T-helper 22 cell (primary cell): ENCODE measurements at places on chromosomes 13 and 19.

DNA sequence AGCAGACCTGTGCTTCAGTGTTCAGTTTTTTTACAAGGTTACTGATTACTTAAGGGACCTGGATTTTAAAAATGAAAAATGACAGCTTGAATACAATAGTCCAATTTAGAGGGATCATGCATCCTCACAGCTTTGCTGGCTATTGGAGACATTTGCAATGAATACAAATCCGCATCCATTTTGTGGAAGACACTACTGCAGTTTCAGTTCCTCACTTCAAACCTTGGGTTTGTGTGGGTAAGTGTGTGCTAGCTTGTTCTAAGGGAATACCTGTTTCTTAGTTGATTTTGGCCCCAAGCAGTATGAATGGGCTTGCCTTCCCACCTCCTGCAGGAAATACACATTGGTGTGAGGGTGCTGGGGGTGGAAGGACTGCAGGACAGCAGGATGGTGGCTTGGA is 222.4 kb downstream of the OLFM4 start:
- DNase-seq = no peak

GRCh38 chr13:51015973-51016372 is 95.1 kb downstream of the C13orf42 start:
- no peak for DNase-seq

DNA sequence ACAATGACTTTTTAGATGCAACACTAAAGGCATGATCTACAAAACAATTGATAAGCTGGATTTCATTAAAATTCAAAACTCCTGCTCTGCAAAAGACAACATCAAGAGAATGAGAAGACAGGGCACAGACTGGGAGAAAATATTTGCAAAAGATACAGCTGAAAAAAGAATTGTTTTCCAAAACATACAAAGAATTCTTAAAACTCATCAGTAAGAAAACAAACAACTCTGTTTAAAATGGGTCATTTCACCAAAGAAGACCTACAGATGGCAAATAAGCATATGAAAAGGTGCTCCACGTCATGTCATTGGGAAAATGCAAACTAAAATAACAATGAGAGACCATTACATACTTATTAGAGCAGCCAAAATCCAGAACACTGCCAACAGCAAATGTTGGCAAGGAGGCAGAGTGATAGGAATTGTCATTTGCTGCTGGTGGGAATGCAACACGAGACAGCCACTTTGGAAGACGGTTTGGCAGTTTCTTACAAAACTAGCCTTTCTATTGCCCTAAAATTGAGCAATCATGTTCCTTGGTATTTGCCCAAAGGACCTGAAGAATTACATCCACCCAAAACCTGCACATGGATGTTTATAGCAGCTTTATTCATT is 39.2 kb downstream of the FLT1 start:
- DNase-seq = no peak

DNA sequence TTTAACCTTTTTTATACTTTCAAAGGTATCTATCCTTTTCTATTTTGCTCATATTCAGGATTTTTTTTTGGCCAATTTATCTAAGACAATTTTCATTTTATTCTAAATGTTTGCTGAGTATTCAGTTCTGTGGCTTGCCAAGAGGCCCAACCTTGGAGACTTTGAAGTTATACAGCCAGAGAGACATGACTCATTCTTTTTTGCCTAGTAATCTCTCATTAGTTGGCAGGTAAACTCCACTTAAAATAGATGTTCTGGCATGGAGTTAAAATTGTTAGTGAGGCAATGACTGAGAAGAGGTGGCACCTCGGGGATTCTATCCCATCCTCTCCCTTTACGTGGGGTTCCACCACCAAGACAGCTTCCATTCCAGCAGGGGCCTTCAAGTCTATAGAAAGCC is 213.8 kb downstream of the KCTD12 start:
- DNase-seq = no peak

- no peak for DNase-seq
Measured at GRCh38 chr19:2982561-2982960, 5.2 kb downstream of the TLE6 start.

- DNase-seq = no peak
Measured at GRCh38 chr19:8141726-8142512, 7.5 kb downstream of the FBN3 start.

- DNase-seq = no peak
Measured at GRCh38 chr13:71457645-71458044, 409.4 kb downstream of the DACH1 start.

- DNase-seq = no peak
Measured at GRCh38 chr13:99269627-99270241, 11.6 kb upstream of the GPR18 start.
